ENCODE measurements at places on chromosomes 3 and 15.

GRCh38 chr15:77185242-77185785 lies 114.4 kb upstream of the TSPAN3 start:
- no peak for DNase-seq

GRCh38 chr3:142027735-142028134 lies 121.6 kb downstream of the TFDP2 start:
- peak; percentile 7 for DNase-seq

DNA sequence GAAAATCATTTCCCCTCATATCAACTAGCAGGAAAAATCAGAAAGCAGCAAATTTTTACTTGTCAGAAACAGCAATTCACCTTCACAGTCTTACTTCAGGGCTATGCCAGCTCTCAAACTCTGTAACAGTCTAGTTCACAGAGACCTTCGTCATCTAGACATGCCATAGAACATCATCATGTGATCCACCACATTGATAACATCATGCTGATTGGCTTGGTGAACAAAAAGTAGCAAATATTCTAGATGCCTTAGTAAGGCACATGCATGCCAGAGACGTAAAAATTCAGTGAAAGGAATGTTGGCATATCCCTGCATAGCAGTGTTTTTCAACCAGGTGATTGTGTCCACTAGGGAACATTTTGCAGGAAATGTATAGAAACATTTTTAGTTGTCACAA lies 8.6 kb upstream of the SCAPER start:
- DNase-seq, result no peak

DNA sequence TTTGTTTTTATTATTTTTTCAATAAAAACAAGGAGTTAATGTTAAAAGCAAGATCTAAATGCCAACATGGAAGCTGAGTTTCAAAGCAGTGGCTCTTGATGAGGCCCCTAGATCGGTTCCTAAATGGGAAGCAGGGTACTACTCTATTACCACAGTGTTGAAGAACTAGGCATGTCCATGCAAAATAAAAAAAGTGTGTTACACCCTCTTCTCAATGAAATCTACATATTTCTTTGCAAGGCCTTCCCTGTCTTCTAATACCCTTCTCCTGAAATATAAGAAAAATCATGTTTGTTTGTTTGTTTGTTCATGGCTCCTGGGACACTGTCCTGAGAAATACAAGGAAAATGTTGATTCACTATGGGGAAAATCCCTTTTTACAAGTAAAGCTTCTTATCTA lies 12.2 kb upstream of the SLC25A36 start:
- no peak for DNase-seq

- no peak for DNase-seq
Measured at GRCh38 chr3:192860454-192860853, 57.2 kb downstream of the MB21D2 start.

DNA sequence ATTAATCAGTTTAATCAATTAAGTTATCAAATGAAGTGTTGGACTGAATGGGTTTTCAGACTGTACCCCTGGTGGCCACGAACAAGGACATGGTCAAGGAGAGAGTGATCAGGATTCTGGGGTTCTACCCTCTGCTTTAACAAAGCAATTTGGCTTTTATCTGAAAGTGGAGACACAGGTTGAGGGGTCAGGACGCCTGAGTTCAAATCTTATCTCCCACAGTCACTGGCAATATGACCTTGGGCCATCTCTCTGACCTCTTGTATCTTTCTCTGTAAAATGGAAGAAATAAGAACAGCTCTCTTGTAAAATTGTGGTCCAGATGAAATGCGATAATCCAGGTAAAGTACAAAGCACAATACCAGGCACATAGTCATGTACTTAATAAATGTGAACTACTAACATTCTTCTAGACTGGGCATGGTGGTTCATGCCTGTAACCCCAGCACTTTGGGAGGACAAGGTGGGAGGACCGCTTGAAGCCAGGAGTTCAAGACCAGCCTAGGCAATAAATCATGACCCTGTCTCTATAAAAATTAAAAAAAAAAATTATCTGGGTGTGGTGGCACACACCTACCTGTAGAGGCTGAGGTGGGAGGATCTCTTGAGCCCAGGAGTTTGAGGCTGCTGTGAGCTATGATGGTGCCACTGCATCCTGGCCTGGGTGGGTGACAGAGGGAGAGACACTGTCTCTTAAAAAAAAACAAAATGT lies 48.6 kb upstream of the ARL8B start:
- no peak for DNase-seq

DNA sequence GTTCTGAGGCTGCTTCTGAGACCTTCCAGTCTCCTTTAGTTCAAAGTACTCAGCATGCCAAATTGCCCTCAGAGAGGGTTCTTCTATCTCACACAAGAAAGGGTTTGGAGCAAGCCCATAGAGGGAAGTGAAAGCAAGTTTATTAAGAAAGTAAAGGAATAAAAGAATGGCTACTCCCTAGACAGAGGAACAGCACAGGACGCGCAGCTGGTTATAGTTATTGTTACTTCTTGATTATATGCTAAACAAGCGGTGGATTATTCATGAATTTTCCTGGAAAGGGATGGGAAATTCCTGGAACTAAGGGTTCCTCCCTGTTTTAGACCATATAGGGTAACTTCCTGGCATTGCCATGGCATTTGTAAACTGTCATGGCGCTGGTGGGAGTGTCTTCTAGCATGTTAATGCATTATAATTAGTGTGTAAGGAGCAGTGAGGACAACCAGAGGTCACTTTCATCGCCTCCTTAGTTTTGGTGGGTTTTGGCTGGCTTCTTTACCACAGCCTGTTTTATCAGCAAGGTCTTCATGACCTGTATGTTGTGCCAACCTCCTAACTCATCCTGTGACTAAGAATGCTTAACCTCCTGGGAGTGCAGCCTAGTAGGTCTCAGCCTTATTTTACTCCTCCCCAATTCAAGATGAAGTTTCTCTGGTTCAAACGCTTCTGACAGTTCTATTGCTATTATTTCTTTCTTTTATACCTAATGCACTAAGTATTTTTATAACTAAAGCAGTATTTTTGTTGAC lies 26.3 kb downstream of the SCN11A start:
- no peak for DNase-seq

DNA sequence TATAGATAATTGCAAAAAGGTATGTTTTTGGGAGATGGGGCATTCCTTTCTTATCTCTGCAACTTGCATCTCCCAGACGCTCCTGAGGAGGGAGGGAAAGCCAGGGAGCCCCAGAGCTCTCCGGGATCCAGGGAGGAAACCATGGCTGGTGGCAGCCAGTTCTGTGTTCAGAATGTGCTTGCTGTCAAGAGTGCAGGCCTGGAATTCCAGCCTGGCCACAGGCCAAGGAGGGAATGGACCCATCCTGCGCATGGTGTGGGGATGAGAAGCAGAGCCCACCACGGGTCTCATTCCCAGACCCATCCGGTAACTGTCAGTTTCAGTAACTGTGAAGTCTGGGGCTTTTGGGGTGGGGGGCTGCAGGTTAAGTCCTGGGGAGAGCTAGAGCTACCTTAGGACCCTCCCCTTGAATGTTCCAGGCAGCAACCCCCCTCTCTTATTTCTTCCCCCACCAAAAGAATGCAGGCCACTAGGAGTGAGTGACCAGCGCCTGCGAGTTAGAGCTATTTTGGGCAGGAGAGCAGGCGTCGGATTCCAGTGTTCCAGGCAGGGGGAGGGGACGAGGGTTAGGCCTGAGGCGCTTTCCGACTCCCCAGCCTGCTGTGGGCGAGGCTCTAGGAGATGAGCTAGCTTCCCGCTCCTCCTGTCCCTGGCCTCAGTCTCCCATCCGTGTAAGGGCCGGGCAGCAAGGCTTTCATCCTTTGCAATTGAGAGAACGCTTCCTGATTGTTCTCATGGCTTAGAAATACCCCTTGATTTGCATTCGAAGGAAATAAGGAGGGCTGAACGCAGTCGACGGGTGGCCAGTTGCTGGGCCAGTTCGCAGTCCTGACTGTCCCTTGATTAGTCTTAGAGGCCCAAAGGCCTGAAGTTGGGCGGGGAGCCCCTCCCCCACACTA lies 781 bp upstream of the DAG1 start:
- peak; percentile 41 for DNase-seq

DNA sequence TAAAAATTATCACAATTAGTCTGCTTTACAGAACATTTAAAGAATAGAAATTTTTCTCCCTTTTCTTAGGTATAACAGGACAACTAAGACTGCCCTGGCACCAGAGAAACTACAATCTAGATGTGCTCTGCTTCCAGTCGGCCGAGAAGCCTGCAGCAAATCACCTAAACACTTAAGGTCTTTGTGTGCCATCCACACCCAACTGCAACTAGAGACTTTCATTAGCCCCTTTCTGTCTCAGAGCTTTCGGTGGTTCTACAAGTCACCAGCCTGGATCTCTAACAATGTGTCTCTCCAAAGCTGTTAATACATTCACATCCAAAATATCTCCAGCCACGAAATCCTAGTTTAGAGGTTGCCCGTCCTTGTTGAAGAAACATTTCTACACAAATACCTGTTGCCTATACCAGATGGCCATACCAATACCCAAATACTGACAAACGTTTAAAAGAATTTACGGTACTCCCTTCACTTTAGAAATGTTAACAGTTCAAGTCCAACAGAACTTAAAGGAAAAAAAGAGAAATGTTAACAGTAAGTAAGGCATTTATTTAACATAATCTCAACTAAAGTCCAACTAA lies 6.7 kb downstream of the PRC1 start:
- DNase-seq, result no peak

DNA sequence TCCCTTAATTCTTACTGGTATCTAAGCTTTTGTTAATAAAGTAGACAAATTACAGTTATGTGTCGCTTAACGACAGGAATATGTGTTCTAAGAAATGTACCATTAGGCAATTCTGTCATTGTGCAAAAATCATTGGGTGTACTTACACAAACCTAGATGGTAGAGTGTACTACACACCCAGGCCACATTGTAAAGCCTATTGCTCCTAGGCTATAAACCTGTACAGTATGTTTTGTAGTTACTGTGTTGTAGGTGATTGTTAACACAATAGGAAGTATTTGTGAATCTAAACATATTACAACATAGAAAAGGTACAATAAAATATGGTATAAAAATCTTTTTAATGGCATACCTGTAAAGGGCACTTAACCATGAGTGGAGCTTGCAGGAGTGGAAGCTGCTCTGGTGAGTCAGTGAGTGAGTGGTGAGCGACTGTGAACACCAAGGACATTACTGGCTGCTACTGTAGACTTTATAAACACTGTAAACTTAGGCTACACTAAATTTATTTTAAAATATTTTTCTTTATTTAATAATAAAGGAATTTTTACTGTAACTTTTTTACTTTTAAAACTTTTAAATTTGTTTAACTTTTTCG lies 47.4 kb downstream of the FSIP1 start:
- DNase-seq, result no peak

- DNase-seq, result no peak
Measured at GRCh38 chr15:32652178-32652577, 10.7 kb downstream of the SCG5 start.

DNA sequence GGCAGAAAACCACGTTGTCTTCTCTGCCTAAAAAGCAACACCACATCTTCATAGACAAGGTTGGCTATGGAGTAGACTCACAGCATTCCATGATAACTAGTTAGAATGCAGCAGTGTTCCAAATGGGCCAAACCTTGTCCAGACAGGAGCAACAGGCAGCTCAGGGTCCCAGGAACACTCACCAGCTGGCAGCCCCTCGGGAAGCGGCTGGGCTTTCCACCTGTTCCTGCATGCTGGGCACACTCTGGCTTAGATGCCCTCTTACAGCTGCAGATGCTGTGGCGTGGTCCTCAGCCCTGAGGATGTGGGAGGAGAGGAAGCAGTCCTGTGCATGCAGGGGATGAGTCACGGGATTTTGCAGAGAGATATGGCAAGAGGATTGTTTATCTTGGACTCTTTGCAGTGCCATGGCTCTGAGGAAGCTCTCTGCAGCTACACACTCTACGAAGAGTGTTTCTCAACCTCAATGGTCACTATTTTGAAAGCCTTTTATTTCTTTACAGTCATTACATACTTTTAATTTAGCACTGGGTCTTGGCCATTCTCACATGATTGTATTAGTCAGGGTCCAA lies 11.3 kb downstream of the NRROS start:
- DNase-seq, result peak; percentile 82
